ENCODE measurements at places on chromosomes 7 and 10.

- DNase-seq = no peak
These were observed 113.2 kb downstream of the GRID1 start for GRCh38 chr10:86253091-86254072.

GRCh38 chr10:123995082-123995460, 98.3 kb downstream of the CHST15 start:
- no peak for DNase-seq

DNA sequence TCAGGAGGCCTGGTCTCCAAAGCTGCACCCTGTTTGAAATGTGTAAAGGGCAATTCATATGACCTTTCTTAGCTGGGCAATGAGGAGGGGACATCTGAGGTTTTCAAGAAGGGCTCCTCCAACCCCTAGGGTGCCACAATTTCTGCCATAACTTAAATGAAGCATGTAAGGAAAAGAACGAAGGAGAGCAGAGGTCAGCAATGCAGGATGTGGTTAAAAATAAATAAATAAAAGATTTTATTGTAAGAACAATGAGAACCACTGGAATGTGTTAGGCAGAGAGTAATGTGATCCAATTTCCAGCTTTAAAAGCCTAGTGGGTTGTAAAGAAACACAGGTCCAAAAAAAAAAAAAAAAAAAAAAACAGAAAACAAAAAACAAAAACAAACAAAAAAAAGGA, 673.1 kb downstream of the TNS3 start:
- no peak for DNase-seq

- no peak for DNase-seq
These were observed 4.3 kb upstream of the CHCHD2 start for GRCh38 chr7:56110611-56111010.

GRCh38 chr7:121936951-121937623, 64.1 kb downstream of the PTPRZ1 start:
- DNase-seq = no peak

DNA sequence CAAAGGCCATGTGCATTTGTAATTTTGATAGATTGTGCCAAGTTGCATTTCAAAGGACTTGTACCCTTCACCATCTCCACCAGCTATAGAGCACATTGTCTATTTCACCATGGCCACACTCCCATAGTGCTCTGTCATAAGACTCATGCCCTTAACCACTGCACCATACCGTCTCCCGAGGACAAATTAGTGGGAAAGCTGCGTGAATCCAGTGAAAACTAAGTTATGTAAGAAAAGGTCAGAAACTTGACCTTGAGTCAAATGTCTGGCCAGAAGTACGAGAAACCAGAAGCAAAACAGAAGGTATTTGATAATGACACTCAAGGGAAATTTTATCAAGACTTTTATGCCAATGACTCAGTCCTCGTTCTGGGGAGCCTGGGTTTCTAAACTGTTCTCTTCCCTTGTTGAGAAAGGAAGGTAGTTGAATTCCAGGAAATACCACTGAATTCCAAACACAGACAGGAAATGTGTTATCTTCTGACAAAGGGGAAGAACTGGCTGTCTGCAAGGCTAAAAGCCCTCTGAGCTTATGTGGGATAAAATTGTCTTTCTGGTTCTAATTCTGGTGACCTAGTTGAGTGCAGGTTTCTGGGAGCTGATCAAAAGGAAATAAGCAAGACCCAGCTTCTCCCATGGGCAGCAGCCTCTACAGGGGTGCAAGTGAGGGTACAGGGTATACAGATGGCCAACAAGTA, 49.7 kb downstream of the CDK1 start:
- DNase-seq = no peak

DNA sequence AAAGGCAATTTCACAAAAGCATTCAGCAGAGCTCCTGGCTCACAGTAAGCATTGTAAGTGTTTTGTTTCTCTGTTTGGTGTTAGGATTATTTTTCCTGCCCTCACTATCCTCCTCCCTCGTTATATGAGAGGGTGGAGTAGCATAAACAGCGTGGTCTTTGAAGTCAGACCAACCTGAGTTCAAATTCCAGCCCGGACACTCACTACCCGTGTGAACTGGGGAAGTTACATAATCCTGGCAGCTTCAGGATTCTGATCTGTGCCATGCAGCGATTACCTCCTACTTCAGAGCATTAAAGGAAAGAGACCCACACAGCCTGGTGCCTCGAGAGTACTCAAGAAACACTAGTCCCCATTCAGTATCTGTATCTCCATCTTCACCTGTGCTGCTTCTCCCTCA, 386.5 kb downstream of the INHBA start:
- no peak for DNase-seq

- DNase-seq = no peak
These were observed 520.0 kb downstream of the PARD3 start for GRCh38 chr10:34295142-34295548.

- no peak for DNase-seq
These were observed 84.5 kb downstream of the MICU1 start for GRCh38 chr10:72541337-72541736.

DNA sequence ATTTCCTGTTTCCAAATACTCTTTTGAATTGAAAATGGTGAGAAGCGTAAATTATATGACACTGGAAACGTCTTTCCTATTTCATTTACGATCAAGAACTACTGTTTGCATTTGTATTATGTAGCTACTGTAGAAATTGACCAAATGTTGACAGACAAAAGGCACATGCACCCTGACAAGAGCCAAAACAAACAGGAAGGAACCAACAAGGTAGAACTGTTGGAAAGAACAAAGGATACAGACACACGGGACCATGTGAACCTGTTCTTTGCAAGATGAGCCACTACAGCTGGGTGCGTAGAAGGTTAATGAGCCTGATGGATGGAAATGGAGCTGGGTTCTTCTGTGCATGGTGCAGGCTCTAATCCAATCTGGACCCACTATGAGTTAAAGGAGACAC, 48.4 kb upstream of the FZD8 start:
- no peak for DNase-seq

GRCh38 chr10:103336370-103336769, 14.6 kb downstream of the PCGF6 start:
- no peak for DNase-seq

GRCh38 chr10:86287966-86288579, 78.5 kb downstream of the GRID1 start:
- no peak for DNase-seq

DNA sequence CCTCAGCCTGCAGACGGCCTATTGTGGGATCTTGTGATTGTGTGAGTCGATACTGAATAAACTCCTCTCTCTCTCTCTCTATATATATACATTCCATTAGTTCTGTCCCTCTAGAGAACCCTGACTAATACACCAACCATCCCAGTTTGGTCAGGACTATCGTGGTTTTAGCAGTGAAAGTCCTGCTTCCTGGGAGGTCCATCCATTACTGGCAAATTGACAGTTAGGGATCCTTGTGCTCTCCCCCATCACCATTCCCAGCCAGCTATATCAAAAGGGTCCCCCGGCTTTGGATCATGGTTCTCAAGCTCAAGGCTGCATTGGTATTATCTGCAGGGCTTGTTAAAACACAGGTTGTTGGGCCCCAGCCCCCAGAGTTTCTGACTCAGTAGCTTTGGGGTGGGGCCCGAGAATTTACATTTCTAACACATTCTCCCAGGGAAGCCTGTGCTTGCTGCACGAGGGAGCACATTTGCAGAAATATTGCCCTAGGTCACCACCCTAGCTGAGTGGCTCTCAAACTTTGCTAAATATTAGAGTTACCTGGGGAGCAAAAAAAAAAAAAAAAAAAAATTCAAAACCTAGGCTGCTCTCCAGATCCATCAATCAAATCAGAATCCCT, 899.1 kb upstream of the AUTS2 start:
- DNase-seq = no peak

GRCh38 chr7:22728401-22729029, 1.5 kb downstream of the IL6 start:
- DNase-seq = no peak

- no peak for DNase-seq
These were observed 126.8 kb downstream of the ADRA2A start for GRCh38 chr10:111203615-111204014.

DNA sequence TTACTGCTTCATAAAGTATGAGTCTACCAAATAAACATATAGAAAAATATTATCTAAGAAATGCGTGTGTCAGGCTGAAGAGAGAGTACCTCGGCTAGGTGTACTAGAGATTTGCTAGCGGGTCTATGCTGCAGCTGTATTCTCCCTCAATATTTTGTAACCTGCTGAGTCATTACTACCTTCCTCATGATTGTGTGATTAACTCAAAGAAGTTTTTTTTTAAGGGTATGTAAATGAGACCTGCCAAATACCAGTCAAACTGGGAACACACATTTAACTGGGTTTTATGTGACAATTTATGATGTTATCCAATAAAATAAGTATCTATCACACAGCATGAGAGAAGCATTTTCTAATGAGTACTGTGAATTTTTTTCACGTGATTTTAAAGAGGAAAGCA, 180.4 kb downstream of the RNF133 start:
- no peak for DNase-seq

- no peak for DNase-seq
These were observed 40.0 kb downstream of the NACAD start for GRCh38 chr7:45048748-45049147.

GRCh38 chr7:29485339-29486190, 78.1 kb upstream of the PRR15 start:
- no peak for DNase-seq

- no peak for DNase-seq
These were observed 169.3 kb upstream of the AKR1E2 start for GRCh38 chr10:4656576-4657194.

DNA sequence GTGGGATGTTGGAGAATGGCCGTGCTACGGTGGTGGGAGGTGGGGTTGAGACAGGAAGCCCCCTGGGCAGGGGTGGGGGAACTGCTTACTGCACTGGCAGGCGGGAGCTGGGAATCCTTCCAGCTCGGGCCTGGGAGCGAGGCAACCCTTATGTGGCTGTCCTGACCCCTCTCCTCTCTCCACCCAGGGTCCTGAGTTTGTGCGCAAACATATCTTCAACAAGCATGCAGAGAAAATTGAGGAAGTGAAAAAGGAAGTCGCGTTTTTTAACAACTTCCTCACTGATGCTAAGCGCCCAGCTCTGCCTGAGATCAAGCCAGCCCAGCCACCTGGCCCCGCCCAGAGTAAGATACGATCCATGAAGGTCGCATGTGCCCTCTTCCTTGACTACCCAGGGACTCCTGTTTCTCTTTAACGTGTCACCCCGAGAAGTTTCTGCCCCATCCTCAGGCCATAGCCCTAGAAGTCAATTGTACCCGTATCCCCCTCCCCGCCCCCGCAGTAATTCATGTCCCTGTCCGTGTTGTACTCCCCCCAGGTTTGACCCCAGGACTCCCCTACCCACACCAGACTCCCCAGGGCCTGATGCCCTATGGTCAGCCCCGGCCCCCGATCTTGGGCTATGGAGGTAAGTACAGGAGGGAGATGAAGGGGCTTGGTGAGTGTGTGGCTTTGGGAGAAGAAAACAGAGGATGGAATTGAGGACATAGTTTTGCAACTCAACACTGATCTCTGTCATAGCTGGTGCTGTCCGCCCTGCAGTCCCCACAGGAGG, 1.8 kb downstream of the UFSP1 start:
- DNase-seq = no peak

- no peak for DNase-seq
These were observed 497.4 kb upstream of the FOXK1 start for GRCh38 chr7:4184653-4185052.

- no peak for DNase-seq
These were observed 2.7 kb upstream of the HTRA1 start for GRCh38 chr10:122458693-122459092.

DNA sequence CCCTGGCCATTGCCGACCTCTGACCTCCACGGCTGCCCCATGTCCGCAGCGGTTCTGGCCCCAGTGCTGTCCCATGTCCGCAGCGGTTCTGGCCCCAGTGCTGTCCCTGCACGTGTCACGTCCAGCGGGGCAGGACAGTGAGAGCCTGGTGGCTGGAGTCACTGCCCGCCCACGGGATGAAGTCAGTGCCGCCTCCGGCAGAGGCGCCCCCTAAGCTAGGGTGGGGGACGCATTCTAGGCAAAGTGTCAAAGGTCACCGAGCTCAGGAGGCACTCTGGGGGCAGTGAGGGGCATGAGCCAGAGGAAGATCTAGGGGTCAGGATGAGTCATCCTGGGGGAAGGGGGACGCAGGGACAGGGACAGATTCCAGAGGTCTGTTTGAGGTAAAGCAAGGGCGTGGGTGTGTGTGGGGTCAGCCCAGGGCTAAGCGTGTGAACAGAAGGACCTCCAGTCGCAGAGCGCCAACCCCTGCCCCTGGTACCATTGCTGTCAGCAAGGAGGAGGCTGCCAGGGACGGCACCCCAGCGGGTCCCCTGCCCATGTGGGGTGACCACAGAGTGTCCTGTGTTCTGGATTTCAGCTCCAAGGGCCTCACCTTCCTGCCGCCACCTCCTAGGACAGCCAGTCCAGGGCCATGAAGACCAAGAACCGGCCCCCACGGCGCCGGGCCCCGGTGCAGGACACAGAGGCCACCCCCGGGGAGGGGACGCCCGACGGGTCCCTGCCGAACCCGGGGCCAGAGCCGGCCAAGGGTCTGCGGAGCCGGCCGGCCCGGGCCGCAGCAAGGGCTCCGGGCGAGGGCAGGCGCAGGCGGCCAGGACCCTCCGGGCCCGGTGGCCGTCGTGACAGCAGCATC, 665 bp downstream of the BHLHA15 start:
- DNase-seq = no peak
